Activated CD4-positive, alpha-beta T cell treated with anti-CD3 and anti-CD28 coated beads, Interleukin-2, Interleukin-4, amounts not matched to agents 100 ng/mL and 50 ng/mL, durations not matched to agents 16 hours and 8 hours (primary cell): ENCODE measurements at places on chromosomes 12 and 14.

DNA sequence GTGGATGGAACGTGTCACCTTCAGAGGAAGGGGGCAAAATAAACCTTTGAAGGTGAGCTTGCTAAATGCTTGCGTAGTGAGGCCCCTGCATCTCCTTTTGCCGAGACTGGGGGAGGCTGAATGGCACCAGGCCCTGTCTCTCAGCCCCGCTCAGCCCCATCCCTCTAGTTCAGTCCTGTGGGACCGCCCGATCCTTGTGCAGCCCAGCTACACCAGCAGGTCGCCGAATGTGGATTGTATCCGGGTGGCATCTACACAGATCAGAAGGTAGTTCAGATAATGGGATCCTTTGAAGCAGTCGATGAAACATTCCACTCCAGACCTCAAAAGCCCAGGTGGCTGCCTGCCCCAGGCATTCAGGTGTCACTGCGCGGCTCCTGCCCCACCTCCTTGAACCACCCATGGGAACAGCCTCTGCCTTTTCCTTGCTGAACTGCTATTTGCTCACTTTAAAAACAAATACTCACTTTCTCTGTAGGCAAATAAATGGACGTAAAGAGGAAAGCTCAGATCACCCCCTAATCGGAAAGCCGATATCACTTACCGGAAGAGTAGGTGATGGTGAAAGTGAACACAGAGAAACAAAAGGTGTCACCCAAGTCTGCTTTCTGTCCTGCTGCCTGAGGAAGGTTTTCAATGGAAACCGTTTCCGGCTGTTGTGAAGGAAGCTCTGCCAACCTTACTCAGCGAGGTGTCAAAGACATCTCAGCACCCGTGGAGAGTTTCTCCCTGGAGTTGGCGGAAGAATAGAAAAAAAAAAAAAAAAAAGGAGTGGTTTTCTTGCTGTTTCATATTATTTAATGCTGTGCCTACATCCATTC is 100.3 kb upstream of the NCOR2 start:
- no peak for DNase-seq

GRCh38 chr14:65016471-65016870 is 29.8 kb downstream of the FNTB start:
- no peak for DNase-seq

DNA sequence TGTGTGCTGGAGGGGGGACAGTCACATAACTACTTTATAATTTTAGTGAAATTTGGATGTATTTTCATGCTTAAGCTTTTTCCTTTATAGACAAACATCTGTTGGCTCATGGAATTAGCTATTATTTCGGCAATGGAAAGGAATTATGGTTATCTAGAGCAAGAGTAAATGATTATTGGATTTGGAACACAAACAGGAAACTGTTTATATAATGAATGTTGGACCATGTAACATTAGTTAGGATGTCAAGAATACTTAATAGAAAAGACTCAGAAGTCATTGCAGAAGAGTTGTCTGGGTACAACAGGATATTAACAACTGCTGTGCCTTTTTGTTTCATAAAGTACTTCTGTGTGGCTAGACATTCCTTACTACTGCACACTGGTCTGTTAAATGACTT is 108.7 kb downstream of the OTOGL start:
- no peak for DNase-seq

GRCh38 chr12:24175284-24175683 is 225.8 kb upstream of the SOX5 start:
- no peak for DNase-seq

GRCh38 chr12:90974286-90974685 is 19.3 kb upstream of the CCER1 start:
- DNase-seq, result no peak

DNA sequence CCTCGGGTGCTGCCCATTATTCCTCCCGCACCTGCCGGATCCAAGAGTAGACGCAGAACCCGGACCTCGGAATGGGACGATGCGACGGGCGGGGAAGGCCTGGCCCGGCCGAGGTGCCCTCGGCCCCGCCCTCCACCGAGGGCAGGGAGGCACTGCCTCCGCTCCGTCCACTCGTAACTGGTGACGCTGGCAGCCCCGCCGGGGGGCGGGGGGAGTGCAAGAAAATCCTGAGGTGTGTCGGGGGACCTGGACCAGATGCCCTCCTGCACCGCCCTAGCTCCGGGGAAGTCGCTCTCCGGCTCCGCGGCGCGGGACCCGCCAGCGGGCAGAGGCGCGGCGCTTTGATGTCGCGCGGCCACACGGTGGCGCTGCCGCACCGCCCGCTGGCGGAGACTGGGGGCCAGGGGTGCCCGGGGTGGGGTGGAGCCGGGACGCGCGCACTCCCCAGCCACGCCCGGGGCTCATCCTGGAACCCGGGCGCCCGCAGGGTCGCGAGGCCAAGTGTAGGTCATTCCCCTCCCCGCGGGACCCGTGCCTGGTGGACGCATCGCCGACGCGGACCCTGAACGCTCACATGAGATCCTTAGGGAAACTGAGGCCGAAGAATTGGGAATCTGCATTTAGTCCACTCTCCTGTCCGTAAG is 202.8 kb downstream of the TTC8 start:
- peak; percentile 51 for DNase-seq

- no peak for DNase-seq
These were observed 101.1 kb downstream of the CRADD start for GRCh38 chr12:93778306-93778705.

DNA sequence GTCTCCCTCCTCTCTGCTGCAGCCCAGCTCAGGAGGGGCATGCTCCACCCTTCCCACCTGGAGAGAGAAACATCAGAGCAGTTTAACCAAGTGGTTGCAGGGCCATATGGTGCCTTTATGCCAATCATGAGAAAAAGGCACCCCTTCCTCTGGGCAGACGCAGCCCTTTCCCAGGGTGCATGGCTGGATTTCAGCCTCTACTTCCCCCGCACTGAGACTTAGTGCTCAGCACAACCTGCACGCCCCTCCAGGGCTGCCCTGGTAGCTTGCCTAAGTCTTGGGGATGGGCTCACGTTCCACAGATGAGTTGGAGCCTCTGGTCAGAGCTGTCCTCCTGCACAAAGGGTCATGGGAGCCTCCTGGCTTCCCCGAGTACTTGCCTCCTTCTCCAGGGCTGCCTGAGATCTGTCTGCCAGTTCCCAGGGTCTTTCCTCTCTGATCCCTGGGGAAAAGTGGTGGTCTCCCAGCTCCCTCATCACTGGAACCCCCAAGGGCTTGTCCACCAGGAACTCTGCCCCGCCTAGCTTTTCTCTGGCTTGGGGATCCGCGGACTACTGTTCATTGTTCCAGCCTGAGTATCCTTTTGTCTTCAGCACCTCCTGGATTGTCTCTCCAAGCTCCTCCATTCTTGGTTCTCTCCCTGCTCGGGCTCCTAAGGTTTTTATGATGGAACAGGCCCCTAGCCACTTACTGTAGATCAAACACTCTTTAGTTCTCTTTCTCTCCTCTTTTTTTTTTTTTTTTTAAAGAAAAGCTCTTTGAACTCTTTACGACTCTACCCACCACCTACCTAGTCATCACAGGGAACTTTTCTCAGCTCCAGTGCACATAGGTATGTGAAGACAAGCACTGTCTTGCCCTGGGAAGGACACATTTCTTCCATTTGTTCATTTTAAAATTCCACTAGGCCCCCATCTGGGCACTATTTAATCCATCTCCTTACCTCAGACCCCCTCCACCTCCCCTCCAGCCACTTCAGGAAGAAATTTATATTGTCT is 6.1 kb upstream of the KRT74 start:
- no peak for DNase-seq

GRCh38 chr14:101991352-101991751 is 27.0 kb downstream of the DYNC1H1 start:
- DNase-seq, result peak; percentile 50

- DNase-seq, result no peak
These were observed 98.6 kb downstream of the GCH1 start for GRCh38 chr14:54803926-54804537.

GRCh38 chr12:117607778-117608177 is 246.4 kb upstream of the NOS1 start:
- no peak for DNase-seq

DNA sequence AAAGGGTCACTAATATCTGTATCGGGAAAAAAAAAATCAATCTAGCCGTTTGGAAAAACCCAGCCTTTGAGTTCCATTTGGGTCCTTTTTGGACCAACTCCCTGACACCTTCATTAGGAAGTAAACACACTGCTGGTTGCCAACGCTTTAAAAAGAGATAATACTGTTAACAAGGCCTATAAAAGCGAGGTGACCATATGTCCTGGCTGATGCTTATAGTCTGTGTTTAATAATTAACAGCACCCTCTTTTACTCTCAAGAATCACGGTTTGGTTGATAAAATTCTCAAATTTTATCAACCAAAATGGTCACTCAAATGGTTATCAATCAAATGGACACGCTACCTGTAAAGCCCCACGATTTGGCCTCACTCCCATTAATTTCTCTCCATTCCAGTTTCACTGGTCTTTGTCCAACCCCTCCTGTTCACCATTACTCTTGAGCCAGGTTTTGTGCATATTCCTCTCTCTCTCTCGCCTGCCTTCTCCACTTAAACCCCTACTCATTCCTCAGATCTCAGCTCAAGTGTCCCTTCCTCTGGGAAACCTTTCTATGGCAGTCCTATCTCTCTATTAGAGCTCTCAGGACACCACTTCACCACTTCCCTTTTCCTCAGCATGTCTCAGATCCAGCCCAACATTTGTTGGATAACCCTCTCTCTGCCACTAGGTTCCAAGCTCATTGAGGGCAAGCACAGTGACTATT is 9.5 kb downstream of the BTG1 start:
- DNase-seq, result no peak

DNA sequence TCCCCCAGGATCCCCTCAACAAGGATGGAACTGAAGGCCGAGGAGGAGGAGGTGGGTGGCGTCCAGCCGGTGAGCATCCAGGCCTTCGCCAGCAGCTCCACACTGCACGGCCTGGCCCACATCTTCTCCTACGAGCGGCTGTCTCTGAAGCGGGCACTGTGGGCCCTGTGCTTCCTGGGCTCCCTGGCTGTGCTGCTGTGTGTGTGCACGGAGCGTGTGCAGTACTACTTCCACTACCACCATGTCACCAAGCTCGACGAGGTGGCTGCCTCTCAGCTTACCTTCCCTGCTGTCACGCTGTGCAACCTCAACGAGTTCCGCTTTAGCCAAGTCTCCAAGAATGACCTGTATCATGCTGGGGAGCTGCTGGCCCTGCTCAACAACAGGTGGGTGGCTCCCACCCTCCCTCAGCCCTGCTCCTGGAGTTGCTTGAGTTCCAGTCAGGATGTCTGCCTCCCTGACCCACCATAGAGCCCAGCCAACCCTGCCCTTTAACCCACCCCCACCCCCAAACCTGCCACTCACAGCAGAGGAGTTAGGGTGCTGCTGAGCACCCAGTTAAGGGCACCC is 1.4 kb downstream of the ASIC1 start:
- no peak for DNase-seq

GRCh38 chr12:22541496-22542155 is 2.7 kb downstream of the C2CD5 start:
- DNase-seq, result no peak

DNA sequence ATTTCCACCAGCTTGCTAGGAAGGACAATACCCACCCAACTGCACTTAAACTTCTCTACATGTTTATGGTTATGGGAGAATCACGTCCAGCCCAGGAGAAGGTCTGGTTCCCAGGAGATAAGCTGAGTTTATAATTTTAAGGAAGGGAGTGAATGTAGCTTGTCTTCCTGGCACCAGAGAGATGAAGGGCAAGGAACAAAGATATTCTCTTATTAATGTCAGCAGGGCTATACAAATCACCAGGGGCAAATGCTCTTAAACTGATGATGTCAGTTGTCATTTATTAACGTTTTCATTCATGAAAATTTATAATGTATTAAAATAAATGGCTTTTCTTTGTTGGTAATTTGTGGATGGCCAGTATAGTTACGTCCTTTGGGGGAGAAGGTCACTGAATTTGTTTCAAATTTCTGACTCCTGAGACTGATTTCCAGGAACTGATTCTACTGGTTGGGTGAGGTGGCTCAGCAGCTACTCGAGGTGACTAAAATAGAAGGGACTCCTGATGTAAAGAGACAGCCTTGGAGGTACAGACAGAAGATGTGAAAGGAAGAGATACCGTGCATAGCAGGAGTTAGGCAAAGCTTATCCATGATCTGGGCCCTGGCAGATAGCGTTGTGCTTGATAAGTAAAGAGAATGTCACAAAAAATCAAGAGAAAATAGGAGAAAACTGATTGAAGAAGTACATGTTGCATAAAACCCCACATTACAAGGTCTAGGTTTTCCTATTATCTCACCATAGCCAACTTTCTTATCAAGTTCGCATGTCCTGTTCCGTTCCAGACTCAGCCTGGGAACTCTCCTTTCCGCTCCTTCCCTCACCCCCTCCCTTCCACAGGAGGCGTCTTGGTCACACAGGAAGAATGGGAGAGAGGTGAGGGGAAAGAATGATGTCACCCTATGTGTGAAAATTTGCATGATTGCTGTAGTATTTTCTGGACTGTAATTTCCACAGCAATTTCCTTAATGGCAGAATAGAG is 367.1 kb upstream of the FAR2 start:
- DNase-seq, result no peak

GRCh38 chr14:24846261-24846660 is 203.7 kb downstream of the STXBP6 start:
- DNase-seq, result no peak

GRCh38 chr14:63988579-63988978 is 135.8 kb downstream of the SYNE2 start:
- DNase-seq, result no peak

DNA sequence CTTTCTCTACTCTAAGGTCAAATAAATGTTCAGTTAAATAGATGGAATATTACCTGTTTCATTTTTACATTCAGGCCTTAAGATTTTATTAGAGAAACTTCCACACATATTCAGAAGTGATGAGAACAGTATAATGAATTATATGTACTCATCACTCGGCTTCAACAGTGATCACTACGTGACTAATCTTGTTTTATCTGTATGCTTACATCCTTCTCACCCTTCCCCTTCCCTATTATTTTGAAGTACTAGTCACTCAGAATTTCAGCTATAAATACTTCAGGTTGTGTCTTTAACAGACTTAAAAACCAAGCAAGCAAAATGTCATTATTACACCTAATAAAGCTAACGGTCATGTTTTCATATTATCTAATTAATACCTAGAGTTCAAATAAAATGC is 34.9 kb downstream of the ETV6 start:
- DNase-seq, result no peak

- no peak for DNase-seq
These were observed 47.1 kb downstream of the EMP1 start for GRCh38 chr12:13243516-13244070.
